ENCODE measurements at places on chromosomes 3 and 15.

GRCh38 chr15:80999623-81000036, 1.1 kb upstream of the TLNRD1 start:
- peaks cover 11% of the 10 kb centered on the region for H3K4me1 ChIP-seq
- DNase-seq, result no peak
- H3K27ac ChIP-seq, result peak overlapping the region; percentile 83
- no peaks in the 10 kb centered on the region for H3K27me3 ChIP-seq

DNA sequence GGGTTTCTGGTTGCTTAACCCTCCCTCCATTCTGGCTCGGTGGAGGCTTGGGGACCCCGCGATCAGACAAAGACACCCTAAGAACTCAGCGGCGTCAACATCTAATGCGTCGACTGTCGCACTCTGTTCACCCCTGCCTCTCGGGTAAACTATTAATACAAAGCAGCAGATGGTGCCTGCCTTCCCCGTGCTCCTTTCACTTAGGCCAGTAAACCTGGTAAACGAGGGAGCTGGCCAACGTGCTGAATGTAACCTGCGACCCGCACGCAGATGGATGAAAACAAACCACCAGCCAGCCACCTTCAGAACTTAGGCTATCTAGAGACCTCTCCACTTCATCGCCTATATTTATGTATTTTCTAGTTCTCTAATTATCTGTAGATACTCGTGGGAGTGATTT, 848 bp upstream of the CADPS start:
- no peak overlapping the region for H3K4me3 ChIP-seq
- no peaks in the 10 kb centered on the region for H3K36me3 ChIP-seq
- peaks cover 66% of the 10 kb centered on the region for H3K27me3 ChIP-seq
- no peaks in the 10 kb centered on the region for H3K4me1 ChIP-seq

GRCh38 chr15:82081914-82082762, 36.3 kb upstream of the MEX3B start:
- no peak overlapping the region for H3K27ac ChIP-seq
- no peak overlapping the region for H3K4me3 ChIP-seq
- H3K27me3 ChIP-seq, result no peaks in the 10 kb centered on the region
- no peak for DNase-seq
- no peaks in the 10 kb centered on the region for H3K36me3 ChIP-seq

- DNase-seq, result no peak
- no peak overlapping the region for H3K27ac ChIP-seq
- no peak overlapping the region for H3K4me3 ChIP-seq
- no peaks in the 10 kb centered on the region for H3K27me3 ChIP-seq
- H3K4me1 ChIP-seq, result no peaks in the 10 kb centered on the region
Observed at GRCh38 chr3:15453501-15453900, 26.1 kb downstream of the EAF1 start.

- no peak overlapping the region for H3K27ac ChIP-seq
- no peak overlapping the region for H3K4me3 ChIP-seq
- H3K36me3 ChIP-seq, result no peaks in the 10 kb centered on the region
- H3K27me3 ChIP-seq, result peaks cover 6% of the 10 kb centered on the region
- no peak for DNase-seq
Observed at GRCh38 chr3:64443546-64444381, 218.5 kb upstream of the PRICKLE2 start.

DNA sequence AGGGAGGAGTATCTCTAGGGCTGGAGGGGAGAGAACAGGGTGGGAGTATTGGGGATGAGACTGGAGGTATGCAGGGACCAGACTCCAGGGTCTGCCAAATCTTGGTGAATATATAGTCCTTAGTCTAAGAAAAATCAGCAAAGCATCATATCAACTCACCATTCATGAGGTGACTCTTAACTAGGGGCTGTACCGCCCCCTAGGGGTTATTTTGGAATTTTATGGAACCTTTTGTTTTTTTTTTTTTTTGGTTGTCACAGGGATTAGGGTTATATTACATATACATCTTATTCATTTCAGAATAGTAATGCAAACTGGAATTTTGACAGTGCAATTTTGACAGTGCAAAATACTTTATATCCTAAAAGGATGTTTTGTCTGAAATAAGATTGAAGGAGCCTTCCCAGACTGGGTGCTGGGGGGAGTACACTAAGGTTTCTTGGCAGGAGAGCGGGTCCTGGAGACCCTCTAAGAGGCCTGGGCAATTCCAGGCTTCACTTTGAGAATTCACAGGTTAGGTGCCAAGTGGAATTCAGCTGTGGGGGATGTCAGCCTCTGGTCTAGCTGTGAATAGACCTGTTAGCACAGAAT, 7.5 kb downstream of the CMTM7 start:
- H3K27ac ChIP-seq, result no peak overlapping the region
- H3K4me1 ChIP-seq, result peaks cover 4% of the 10 kb centered on the region
- DNase-seq, result no peak

DNA sequence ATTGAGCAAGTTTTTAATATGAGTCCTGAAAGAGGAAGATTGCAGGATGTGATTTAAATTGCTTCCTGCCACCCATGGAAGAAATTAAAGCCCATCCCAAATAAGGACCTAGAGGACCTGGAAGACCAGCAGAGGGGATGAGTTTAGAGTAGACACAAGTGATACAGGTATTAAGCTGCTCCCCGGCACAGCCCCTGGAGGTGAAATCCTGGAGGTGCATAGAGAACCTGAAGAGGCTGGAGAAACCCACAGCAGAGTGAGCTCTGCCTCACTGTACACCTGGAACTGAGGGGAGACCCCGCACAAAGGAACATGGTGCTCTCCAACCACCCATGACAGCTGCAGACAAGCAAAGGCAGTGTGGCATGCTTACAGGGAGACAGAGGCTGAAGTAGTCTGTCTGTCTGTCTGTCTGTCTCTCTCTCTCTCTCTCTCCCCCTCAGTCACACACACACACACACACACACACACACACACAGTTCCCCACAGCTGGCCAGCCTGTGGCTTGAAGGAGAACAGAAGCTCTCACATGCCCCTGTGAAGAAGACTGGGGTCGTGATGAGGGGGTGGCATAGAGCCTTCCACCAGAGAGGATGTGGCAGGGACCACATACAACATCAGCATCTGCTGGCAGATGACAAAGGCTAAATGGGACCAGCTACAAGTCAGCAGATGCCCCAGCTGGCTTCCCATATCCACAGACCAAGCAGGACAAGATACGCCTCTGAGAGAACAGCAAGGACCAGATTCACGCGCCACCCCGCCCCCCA, 38.1 kb downstream of the FSIP1 start:
- DNase-seq, result no peak
- H3K4me1 ChIP-seq, result peaks cover 18% of the 10 kb centered on the region
- no peak overlapping the region for H3K4me3 ChIP-seq
- no peaks in the 10 kb centered on the region for H3K27me3 ChIP-seq
- H3K36me3 ChIP-seq, result no peaks in the 10 kb centered on the region

DNA sequence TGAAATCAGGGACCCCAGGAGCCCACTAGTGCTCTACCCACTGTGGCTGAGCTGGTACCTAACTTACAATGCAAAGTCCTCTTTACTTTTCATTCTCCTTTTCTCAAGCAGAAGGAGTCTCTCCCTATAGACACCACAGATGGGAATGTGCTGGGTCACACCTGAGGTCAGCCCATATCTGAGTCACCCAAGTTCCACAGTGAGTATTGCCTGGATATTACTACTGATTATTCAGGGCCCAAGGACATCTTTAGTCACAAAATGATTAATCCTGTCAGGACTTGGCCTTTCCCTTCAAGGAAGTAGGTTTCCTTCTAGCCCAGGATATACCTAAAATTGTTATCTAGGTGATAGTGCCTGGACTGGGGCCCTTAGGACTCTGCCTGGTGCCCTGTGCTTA, 1305.2 kb downstream of the SI start:
- H3K27ac ChIP-seq, result no peak overlapping the region
- H3K4me3 ChIP-seq, result no peak overlapping the region
- H3K27me3 ChIP-seq, result no peaks in the 10 kb centered on the region
- H3K4me1 ChIP-seq, result peaks cover 2% of the 10 kb centered on the region

- H3K4me1 ChIP-seq, result no peaks in the 10 kb centered on the region
- DNase-seq, result no peak
- H3K27me3 ChIP-seq, result no peaks in the 10 kb centered on the region
- H3K36me3 ChIP-seq, result no peaks in the 10 kb centered on the region
Observed at GRCh38 chr3:160069986-160070385, 81.4 kb downstream of the IL12A start.

GRCh38 chr3:180246688-180247195, 210.0 kb upstream of the PEX5L start:
- no peak overlapping the region for H3K27ac ChIP-seq
- H3K4me3 ChIP-seq, result no peak overlapping the region
- no peak for DNase-seq
- no peaks in the 10 kb centered on the region for H3K36me3 ChIP-seq
- H3K4me1 ChIP-seq, result peaks cover 16% of the 10 kb centered on the region

DNA sequence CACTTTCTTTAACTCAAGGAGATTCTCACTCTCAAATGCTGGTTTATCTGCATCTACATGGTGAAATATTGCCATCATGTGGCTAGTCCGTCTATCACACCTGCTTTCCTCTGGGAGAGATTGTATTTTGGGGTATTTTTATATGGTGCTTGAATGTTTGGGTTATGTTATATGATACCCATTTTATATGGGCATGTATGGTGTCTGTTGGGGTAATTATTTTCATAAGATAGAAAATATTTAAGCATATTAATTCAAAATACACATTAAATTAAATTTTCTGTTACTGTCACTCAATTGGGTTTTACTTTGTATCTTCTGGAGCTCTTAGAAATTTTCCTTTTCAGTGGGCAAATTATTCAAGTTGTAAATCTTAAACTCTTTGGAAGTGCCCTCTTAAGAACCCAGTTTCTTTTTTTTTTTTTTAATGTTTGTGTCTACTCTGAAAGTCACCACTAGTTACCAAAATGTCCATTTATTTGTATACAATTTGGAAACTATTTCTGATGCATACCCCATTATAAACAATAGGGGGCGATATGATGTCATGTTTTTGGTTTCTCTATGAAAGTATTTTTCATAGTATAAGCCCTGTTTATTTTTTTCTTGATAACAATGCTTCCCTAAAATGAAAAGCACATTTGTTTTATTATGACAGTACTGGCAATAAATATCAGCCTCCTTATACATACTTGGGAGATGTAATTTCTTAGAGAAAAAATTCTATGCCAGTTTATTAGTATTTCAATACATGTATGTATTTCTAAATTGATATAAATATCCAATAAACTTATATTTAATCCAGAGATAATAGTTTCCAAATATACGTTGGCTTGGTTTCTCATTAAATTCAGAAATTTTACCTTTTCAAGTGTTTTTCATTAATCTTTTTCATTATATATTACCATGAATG, 36.1 kb upstream of the PLSCR5 start:
- H3K27me3 ChIP-seq, result no peaks in the 10 kb centered on the region
- H3K4me1 ChIP-seq, result no peaks in the 10 kb centered on the region
- no peaks in the 10 kb centered on the region for H3K36me3 ChIP-seq
- H3K27ac ChIP-seq, result no peak overlapping the region
- H3K4me3 ChIP-seq, result no peak overlapping the region

DNA sequence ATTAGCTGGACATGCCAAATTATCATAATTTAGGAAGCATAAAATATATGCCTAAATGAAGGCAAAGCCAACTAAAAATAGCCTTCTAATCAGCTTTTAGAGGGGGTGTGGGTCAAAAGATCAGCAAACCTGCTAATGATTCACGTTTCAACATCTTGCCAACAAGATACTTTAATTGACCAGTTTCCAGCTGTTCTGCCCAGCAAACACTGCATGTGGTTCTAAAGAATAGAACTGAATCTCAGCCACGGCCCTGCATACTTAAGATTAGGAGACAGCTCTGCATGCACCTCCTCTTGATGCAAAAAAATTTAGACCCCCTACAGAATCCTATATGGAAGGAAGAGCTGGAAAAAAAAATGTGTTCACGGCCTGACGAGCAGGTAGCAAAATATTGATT, 500.5 kb downstream of the TBL1XR1 start:
- no peak overlapping the region for H3K4me3 ChIP-seq
- no peak for DNase-seq

- H3K27me3 ChIP-seq, result no peaks in the 10 kb centered on the region
- no peaks in the 10 kb centered on the region for H3K4me1 ChIP-seq
- H3K4me3 ChIP-seq, result no peak overlapping the region
- DNase-seq, result no peak
- no peak overlapping the region for H3K27ac ChIP-seq
- H3K36me3 ChIP-seq, result no peaks in the 10 kb centered on the region
Observed at GRCh38 chr3:175274056-175274455, 414.9 kb downstream of the NAALADL2 start.

- H3K27ac ChIP-seq, result no peak overlapping the region
Observed at GRCh38 chr15:87747087-87747486, 509.5 kb downstream of the NTRK3 start.

DNA sequence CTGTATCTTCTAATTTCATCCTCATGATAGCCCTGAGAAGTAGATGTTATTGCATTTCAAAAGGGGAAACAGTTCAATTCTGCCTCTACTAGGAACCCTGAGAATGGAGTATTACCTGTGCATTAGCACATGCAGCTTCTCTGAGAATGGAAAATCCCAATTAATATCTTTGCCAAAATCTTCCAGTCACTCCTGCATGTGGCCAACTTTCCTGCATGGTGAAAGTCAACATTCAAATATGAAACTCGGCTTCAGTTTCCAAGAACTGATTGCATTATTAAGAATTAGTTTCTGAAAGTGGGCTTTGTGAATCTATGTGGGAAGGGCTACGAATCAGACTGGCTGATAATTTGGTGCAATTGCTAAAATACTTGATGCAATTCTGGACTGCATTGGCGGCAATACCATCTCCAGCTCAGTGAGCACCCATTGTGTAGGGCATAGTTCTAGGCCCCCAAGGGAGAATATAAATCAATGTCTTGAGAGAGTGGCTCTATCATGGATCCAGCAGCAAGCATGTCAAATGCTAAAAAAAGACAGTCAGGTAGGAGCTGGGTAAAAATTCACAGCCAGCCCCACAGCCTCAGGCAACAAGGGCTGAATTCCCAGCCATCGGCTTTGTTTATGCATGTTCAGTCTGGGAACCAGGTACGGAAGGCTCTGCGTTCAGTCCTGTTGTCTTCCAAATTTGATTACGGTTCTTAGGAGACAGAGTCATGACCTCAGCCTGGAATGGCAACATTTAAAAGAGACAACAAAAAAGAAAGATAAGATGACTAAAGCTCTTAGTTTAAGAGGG, 18.8 kb upstream of the BCL6 start:
- no peaks in the 10 kb centered on the region for H3K36me3 ChIP-seq
- no peak overlapping the region for H3K4me3 ChIP-seq
- DNase-seq, result no peak
- H3K27me3 ChIP-seq, result no peaks in the 10 kb centered on the region

DNA sequence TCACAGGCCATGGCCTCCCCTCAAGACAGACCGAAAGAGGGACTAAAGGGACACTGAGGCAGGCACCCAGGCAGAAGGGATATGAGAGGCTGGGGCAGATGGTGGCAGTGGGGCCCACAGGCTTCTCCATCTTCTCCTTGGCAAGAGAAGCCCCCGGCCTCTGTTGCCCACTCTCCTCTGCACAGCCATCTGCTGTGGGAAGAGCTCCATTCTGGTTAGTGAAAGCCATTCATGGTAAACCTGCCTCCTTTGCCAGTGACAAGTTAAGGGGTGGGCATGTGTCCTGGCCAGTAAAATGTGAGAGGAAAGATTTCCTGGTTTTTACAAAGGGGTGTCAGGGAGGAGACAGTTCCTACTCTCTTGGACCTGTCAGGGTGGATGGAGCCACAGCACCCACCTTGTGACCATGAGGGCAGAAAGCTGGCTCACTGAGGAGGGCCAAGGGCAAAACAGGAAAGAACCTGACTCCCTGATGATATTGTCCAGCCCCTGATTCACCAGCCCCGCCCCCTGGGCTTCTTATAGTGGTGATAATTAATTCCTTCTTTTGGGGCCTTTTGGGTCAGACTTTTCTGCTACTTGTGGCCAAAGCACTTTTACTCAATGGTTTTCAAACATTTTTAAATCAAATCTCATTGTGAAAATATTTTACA, 130.4 kb upstream of the SMAD3 start:
- peaks cover 26% of the 10 kb centered on the region for H3K4me1 ChIP-seq
- H3K27ac ChIP-seq, result no peak overlapping the region
- DNase-seq, result peak; percentile 53
